Left lung (tissue), 14 donors: ENCODE measurements at places on chromosomes 7 and 10.

DNA sequence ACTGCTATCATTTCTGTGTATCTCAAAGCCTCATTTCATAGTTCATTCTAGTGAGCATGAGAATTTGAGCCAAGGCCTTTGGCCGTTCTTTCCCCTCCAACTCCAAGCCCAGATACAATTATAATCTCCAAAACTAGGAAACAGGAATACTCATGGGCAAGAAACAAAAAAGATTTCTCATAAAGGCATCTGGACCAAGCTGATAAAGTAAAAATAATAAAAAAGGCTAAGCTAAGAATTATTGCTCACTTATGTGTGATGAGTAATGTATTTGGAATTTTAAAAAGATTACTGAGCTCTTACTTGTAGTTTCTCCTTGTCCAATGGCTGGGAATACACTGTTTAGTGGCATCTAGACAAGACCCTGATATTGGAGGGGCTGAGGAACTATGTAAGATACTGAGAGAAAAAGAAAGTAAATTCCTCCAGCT lies 196.4 kb upstream of the POM121L12 start:
- DNase-seq = no peak
- no peak overlapping the region for H3K27ac ChIP-seq
- H3K36me3 ChIP-seq = no peaks in the 10 kb centered on the region
- H3K27me3 ChIP-seq = no peaks in the 10 kb centered on the region
- H3K4me3 ChIP-seq = no peak overlapping the region

DNA sequence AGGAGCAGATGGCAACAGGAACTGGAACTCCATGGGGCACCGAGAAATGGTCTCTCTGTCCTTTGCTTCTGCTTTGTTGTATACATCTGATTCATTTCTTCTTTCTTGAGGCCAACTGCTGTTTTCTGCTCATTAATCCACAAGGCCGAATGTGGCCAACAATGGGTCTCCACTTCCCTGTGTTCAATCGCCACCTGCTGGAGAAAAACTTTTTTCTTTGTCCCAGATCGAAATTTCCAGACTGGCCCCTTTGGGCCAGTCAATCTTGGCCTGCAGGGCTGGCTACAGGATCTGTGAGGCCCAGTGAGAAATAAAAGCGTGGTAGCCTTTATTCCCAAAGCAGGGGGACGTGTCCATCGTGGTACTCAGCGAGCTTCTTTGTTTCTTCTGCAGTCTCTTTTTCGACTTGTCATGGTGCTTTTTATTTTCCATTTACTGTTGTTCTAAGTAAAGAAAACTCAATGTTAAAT lies 58.8 kb downstream of the PARP12 start:
- H3K27me3 ChIP-seq = no peaks in the 10 kb centered on the region
- peaks cover 12% of the 10 kb centered on the region for H3K36me3 ChIP-seq
- no peak overlapping the region for H3K27ac ChIP-seq
- peak; percentile 53 for DNase-seq

GRCh38 chr7:18320971-18321567 lies 174.5 kb upstream of the HDAC9 start:
- no peaks in the 10 kb centered on the region for H3K36me3 ChIP-seq
- peaks cover 20% of the 10 kb centered on the region for H3K4me1 ChIP-seq
- no peaks in the 10 kb centered on the region for H3K27me3 ChIP-seq
- no peak for DNase-seq
- no peak overlapping the region for H3K27ac ChIP-seq
- H3K4me3 ChIP-seq = no peak overlapping the region

DNA sequence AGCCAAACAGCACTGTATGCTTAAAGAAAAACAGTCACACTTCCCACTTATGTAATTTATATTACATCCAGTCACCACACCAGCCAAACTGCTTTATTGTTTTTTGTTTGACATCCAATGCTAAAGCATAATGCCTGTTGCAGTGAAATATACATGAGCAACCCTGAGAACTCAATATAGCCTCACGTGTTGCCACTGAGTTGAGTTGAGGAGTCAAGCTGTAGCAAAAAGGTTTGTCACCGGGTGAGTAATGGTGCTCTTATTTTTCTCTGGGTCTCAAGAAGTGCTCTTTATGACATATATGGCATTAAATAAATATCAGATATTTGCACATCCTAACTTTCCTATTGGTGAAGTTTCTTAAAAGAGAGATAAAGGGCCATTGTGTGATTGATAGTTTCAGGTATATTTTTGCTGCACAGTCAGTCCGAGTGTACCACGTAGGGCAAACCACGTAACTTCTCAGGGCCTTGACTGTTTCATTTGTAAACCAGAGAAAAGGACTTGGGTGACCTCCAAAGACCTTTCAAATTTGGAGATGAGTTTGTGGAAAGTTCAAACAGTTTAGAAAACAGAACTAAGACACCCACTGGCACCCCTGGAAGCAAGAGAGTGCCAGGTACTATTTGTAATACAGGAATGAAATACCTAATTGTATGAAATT lies 168.5 kb downstream of the CFTR start:
- no peaks in the 10 kb centered on the region for H3K27me3 ChIP-seq
- no peaks in the 10 kb centered on the region for H3K36me3 ChIP-seq
- no peak for DNase-seq
- no peak overlapping the region for H3K4me3 ChIP-seq
- no peak overlapping the region for H3K27ac ChIP-seq
- no peaks in the 10 kb centered on the region for H3K4me1 ChIP-seq
